ENCODE measurements at places on chromosomes 12 and 14.

- DNase-seq = no peak
These were observed 136.5 kb upstream of the VRK1 start for GRCh38 chr14:96660667-96661066.

DNA sequence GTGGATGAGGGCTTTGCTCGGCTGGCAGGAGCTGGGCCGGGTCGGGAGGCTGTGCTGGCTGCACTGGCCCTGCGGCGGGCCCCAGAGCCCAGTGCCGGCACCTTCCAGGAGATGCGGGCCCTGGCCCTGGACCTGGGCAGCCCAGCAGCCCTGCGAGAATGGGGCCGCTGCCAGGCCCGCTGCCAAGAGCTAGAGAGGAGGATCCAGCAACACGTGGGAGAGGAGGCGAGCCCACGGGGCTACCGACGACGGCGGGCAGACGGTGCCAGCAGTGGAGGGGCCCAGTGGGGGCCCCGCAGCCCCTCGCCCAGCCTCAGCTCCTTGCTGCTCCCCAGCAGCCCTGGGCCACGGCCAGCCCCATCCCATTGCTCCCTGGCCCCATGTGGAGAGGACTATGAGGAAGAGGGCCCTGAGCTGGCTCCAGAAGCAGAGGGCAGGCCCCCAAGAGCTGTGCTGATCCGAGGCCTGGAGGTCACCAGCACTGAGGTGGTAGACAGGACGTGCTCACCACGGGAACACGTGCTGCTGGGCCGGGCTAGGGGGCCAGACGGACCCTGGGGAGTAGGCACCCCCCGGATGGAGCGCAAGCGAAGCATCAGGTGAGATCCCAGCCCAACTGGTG, 11.5 kb downstream of the ARHGEF40 start:
- DNase-seq = no peak

GRCh38 chr12:95066091-95066855, 7.1 kb downstream of the NR2C1 start:
- no peak for DNase-seq

DNA sequence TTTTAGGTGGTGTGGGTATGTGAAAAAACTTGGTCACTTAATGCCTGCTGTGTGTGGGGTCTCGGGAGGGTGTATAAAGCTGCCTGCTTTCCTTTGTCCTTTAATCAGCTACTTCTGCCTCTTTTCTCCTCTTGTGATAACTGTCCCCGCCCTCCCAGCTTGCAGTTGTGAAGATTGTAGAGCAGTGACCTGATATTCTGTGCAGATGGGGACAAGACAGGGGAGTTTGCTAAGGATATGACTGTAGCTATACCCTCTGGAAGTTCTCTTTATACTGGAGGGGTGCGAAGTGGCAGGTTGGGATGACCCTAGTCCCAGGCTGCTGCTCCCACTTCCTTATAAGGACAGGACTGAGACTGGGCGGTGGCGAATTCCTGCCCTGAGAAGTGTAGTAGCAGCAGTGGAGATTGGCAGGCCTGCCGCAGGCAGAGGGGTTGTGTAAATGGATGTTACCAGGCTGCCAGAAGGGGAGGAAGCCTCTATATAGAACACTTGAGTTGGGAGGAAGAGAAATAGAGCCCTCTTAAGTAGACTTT, 835 bp downstream of the MYL6 start:
- DNase-seq = peak; percentile 75

DNA sequence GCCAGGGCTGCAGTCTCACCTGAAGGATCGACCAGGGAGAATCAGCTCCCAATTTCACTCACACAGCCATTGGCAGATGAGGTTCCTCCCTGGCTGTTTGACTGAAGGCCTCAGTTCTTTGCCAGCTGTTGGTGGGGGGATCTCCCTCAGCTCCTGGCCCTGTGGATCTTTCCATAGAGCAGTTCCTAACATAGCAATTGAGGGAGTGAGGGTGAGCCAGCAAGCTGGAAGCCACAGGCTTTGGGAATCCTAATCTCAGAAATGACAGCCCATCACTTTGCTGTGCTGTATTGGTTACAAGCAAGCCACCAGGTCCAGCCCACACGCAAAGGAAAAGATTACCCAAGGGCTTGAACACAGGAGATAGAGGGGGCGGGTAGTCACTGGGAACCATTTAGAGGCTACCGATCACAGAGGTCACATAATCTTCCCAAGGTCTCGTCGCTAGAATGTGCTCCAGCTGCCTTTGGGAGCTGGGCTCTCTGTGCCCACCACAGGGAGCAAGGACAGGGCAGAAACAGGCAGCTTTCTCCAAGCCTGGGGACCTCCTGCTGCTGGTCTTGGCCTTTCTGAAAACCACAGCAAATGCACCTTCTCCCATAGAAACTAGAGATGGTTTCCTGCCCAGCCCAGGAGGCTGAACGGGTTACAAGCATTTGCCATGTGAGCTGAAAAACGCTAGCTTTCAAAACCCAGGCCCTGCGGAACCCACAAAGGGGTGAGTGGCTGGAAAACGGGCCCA, 4.6 kb upstream of the OTUB2 start:
- no peak for DNase-seq

Measured in Caco-2 (cell line).